A549 treated with Mapracorat at 1 μM for 4 hours (cell line): ENCODE measurements at places on chromosomes 1 and 21. TPM values are rescaled to one million over a fixed set of nuclear protein-coding genes. Genes with fewer than 3 reads are reported as not detected.

ILDR2 gene
- 0.02 to 0.05 TPM (median 0.03 TPM) in 3 of 5 replicates, not detected in the others for total RNA-seq

VWA1 gene
- total RNA-seq = 3.6 to 14.7 TPM (median 14.1 TPM) in 5 replicates

SPRR1B gene
- not detected in 5 replicates for total RNA-seq

CD1C gene
- not detected in 5 replicates for total RNA-seq

LRIG2 gene
- total RNA-seq = 3.2 to 4.0 TPM (median 4.0 TPM) in 5 replicates

IFFO2 gene
- 5.9 to 11.9 TPM (median 9.2 TPM) in 5 replicates for total RNA-seq

NUDC gene
- total RNA-seq = 122 to 142 TPM (median 130 TPM) in 5 replicates

KCNA10 gene
- not detected in 5 replicates for total RNA-seq

NGF gene
- 1.0 to 1.7 TPM (median 1.3 TPM) in 5 replicates for total RNA-seq

MTARC1 gene
- total RNA-seq = 8.0 to 9.4 TPM (median 9.0 TPM) in 5 replicates

CELA2B gene
- total RNA-seq = not detected in 5 replicates

SPATA1 gene
- total RNA-seq = 1.0 to 1.9 TPM (median 1.1 TPM) in 3 of 5 replicates, not detected in the others

PSMD4 gene
- total RNA-seq = 173 to 208 TPM (median 192 TPM) in 5 replicates

C2CD2 gene
- total RNA-seq = 5.9 to 7.5 TPM (median 6.7 TPM) in 5 replicates

CYP4X1 gene
- 0.07 TPM in 1 of 5 replicates, not detected in the others for total RNA-seq

FNBP1L gene
- 17.4 to 25.9 TPM (median 25.1 TPM) in 5 replicates for total RNA-seq

TNFRSF25 gene
- total RNA-seq = 2.3 to 4.9 TPM (median 3.4 TPM) in 5 replicates

FCRL6 gene
- not detected in 5 replicates for total RNA-seq

NTNG1 gene
- not detected in 5 replicates for total RNA-seq
